ENCODE measurements at places on chromosomes 12 and 14.

- no peak for DNase-seq
Observed at GRCh38 chr12:102468261-102468915, 12.0 kb downstream of the IGF1 start.

DNA sequence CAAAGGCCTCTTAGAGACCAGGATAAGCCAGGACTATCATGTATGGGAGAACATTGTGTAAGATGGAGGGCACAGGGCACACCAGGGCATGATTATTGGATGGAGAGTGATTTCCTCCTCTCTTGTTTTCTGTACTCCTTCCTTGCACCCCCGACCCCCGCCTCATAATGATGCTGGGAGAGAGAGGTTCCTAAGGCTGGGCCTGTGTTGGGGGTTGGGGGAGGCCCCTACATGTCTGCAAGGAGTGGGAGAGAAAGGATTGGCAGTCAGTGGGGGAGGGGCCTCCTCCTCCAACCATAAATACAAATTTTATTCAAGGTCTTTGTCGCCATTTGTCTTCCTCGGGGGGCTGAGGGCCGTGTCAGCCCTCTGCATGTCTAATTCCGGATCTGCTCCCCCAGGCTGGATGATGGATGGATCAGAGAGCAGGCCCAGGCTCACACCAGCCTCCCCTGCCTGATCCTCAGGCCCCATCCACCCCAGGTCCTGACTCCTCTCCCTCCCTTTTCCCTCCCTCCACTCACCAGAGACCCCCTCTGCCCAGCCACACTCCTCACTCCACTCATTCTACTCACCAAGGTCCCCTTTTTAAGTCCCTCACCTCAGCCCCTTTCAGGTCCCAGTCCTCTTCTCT is 2.0 kb upstream of the C1QL4 start:
- no peak for DNase-seq

- no peak for DNase-seq
Observed at GRCh38 chr14:79899610-79900009, 311.7 kb downstream of the DIO2 start.

- no peak for DNase-seq
Observed at GRCh38 chr14:38098074-38098836, 109.4 kb upstream of the SSTR1 start.

GRCh38 chr14:64298773-64299172 is 4.6 kb upstream of the ESR2 start:
- no peak for DNase-seq

- no peak for DNase-seq
Observed at GRCh38 chr14:61233436-61233956, 47.6 kb downstream of the TMEM30B start.

DNA sequence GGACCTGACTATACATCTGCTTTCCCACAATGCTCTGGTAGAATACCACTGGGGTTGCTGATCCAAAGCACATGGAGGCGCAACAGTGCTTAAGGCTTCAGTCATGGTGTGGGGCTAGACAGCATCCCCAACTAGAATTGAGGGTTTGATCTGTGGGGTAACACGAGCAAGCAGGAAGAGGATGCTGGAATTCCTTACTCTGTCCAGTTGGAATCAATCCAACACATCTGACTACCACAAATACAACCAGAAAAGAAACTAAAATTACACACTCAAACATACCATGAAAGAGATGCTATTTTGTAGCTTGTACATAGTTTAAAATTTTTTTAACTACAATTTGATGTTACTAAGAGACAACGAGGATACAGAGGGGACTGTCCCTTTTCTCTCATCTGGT is 40.4 kb upstream of the GTF2A1 start:
- no peak for DNase-seq

DNA sequence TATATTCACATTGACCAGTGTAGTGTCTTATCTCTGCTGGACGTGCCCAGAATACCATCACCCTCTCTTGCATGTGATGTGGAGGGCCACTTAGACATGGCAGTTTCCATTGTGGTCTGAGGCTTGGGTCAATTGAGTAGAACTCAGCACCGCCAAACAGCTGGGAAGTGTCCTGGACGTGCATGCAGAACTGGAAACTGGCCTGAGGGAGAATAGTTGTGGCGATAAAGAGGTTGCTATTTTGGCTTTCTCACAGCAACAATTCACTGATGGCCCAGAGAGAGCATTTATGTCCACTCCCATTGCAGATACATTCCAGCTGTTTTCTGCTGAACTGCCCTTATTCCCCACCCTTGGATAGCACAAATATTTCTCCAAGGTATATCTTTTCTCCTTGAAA is 210.1 kb upstream of the DAAM1 start:
- no peak for DNase-seq

GRCh38 chr14:39034481-39035296 is 68.3 kb downstream of the SEC23A start:
- no peak for DNase-seq

- DNase-seq, result no peak
Observed at GRCh38 chr14:24398293-24398652, 530 bp upstream of the NYNRIN start.

DNA sequence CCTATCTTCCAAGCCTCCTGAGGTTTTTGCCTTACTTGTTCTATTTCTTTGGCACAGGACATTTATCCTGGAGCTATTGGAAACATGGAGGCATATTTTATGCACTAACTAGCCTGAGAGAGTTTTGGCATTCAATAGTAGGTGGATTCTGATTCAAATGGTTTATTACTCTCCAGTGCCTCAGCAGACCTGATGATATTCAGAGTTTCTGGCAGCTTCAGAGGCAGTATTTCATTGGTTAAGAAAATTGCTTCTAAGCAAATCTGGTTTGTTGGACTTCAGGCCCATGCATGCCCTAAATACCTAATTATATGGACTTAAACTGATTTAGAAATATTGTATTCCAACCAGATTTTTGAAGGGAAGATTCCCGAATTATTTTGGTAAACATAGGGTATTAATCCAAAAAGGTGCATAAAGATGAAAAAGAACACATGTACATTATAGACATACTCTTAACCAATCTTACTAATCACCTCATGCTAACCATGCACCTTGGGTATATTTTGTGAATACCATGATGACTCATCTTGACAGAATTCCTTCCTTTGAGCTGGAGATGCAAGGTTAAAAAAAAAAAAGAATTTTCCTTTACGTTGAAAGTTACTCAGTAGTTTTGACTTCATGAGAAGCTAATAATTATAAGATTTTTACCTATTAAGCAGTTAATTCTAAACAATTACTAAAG is 44.3 kb upstream of the KTN1 start:
- DNase-seq, result no peak

GRCh38 chr12:124763594-124763979 is 100.1 kb downstream of the SCARB1 start:
- no peak for DNase-seq

DNA sequence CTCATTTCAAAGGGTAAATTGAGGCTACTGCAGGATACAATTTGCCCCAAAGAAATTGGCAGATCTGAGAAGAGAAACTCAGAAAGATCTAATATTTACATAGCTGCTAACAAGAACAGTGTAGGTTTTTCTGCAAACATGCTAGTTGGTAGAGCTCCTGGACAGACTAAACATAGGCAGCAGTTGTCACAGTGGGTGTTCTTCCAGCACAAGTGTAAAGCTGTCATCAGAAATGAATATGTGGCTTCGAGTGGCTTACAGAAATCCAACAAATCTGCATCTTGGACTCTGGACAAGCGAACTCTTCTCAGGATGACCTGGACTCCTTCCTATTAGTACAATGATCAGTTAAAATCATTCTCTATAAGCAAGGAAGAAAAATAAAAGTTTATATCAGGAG is 5.9 kb downstream of the CBX5 start:
- DNase-seq, result no peak

DNA sequence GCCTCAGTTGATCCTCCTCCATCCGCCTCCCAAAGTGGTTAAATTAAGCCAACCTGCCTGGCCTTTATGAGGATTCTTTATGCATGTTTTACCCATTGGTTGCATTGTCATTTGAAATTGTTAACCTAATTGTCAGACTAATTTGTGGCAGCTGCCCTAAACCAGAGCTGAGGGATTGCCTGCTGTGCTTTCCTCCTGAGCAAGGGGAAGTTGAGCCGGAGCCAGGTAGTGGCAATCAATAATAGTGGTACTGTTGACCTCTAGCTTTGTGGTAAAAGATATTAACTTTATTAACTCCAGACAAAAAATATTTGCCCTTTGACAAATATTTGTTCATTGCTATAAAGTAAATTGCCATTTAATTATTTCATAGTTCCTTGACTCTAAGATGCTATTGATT is 5.6 kb upstream of the HEBP1 start:
- no peak for DNase-seq

DNA sequence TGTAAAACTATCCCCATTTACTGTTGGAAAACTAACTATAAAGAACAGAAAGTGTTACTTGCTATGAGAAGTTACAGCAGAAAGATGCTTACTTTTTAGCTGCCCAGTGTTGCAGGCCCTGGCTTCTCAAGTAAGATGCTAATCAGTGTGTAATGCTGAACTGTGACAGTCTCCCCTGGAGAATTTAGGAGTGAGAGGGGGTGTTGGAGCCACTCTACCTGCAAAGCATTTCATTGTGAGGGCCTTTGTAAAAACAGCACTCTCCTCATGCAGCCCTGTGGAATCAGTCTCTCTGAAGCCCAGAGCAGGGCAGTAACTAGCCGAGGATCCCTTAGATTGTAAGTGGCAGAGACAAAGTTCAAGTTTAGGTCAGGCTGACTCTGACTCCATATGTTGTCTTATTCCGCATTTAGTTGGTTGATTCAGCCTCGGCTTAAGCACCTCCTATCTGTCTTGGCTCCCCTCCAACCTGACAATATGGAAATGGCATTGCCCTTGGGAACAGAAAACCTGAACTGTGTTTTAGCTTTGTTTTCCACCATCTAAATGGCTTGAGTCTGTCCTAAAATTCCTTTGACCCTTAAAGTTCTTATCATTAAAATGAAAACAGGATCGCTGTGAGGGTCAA is 141.3 kb downstream of the PRKCH start:
- DNase-seq, result no peak

GRCh38 chr12:104137001-104137901 is 759 bp downstream of the NFYB start:
- DNase-seq, result peak; percentile 38

GRCh38 chr12:91224401-91224800 is 41.8 kb upstream of the DCN start:
- DNase-seq, result no peak

GRCh38 chr12:132379996-132380395 is 50.6 kb upstream of the GALNT9 start:
- DNase-seq, result no peak

- DNase-seq, result no peak
Observed at GRCh38 chr14:50061664-50062437, 54.5 kb downstream of the VCPKMT start.

DNA sequence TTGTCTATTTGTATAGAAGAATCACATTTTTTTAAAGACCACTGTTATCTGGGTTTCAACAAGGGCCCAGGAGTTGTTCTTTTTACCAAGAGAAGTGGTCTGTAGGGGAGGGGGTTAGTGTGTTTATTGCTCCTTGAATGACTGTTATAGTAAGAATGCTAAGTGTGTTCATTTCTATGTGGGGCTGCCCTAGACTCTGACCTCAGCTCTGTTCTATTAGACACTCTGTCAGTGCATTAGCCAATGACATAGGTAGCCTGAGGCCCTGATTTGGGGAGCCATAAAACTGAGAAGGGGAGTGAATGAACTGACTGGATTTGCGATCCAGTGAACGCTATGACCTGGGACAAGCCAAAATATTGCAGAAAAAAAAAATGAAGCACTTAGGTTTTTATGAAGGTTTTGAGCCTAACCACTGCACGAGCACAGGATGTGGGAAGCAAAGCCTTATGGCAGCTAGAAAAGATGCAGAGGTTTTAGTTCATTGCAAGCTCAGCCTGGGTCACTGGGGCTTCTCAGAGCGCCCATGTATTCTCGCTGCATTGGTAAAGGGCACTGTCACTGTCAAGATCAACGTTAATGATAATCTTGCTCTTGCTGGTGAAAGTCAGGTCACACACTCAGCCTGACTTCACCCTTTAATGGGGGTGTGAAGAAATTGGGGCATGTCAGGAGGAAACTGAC is 63.8 kb downstream of the PRKCH start:
- no peak for DNase-seq

DNA sequence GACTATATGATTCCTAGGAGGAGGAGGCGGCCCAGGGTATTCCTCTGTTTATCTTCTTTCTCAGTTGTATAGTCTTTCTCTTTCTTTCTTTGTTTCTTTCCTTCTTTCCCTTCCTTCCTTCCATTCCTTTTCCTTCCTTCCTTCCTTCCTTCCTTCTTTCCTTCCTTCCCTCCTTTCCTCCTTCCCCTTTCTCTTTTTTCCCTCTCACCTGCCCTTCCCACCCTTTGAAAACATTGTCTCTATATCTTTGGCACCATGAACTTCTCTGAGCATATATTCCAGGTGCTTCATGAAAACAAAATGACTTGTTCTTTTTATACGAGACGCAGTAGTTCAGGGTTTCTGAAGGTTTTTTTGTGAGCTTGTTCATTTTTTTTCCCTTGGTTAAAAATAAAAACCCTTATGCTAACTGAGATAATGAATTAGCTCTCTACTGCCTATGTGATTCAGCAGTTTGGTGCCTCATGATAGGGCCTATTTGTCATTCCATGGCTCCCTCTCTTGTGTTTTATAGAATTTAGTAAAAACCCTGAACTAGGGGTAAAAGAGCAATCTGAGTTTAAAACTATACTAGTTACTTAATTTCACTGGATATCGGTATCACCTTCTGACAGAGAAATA is 3.2 kb upstream of the TESPA1 start:
- DNase-seq, result no peak

DNA sequence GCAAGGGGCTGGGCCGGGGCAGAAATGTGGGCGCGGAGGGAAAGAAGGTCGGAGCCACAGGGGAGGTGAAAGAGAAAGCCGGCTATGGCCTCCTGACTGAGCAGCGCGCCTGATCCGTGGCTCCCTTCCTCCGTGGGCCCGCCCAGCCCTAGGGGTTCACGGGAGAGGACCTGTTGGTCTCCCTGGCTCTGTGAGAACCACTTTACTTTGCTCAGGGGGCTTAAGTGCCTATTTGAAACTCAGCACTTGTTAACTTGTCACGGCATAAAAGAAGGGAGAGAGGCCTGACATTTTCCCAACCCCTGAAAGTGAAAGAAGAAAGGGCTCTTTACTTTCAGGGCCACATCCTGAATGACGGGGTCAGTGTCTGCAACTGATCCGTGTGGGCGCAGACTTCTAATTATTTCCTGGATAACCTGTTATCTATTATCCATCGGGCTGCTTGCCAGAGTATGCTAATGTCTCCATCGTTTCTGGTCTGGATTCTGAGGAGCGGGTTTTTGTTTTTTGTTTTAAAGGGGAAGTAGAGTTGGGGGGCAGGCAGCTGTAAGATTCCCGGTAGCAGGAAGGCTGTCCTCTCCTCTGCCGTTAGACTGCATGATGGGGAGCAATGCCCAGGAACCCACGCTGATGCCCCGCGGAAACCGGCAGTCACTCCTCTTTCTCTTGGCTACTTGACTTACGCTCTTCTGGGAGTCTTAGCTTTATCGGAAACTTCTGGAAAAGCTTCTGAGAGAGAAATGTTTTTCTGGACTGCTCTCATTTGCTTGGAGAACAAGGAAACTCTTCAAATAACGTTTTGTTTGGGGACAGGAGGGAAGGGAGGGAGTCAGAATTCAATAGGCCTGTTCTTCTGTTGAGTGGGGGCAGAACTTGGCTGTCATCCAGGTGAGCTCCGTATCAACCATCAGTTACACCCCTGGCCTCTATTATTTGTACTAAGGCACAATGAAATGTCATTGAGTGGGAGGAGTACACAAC is 127.7 kb upstream of the MAX start:
- no peak for DNase-seq

GRCh38 chr14:89196545-89196944 is 220.5 kb downstream of the FOXN3 start:
- no peak for DNase-seq

- DNase-seq, result no peak
Observed at GRCh38 chr12:60266381-60266852, 670.6 kb downstream of the SLC16A7 start.

Data from stimulated activated CD4-positive, alpha-beta T cell treated with anti-CD3 and anti-CD28 coated beads, Interleukin-12 subunit alpha, Interleukin-12 subunit beta, amount 100 ng/mL, for 4 hours (primary cell).